RPMI7951 (cell line): ENCODE measurements at places on chromosomes 3 and 15.

DNA sequence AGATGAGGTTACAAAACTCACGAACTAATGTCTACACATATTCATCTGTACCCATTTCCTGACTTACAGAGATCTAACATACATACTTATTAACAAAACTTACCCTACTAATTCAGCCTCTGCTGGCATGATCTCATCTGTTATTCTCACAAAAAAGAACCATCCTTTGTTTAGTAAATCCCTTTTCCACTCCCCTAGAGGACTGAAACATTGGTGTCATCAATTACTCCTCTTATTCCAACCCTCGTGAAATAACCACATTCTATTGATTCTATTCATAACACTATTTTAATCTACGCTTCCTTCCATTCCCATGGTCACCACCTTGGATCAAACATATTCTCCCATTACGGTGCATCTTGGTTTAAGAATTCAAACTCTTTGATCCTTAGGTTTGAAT is 505.9 kb downstream of the SI start:
- no peak for DNase-seq

DNA sequence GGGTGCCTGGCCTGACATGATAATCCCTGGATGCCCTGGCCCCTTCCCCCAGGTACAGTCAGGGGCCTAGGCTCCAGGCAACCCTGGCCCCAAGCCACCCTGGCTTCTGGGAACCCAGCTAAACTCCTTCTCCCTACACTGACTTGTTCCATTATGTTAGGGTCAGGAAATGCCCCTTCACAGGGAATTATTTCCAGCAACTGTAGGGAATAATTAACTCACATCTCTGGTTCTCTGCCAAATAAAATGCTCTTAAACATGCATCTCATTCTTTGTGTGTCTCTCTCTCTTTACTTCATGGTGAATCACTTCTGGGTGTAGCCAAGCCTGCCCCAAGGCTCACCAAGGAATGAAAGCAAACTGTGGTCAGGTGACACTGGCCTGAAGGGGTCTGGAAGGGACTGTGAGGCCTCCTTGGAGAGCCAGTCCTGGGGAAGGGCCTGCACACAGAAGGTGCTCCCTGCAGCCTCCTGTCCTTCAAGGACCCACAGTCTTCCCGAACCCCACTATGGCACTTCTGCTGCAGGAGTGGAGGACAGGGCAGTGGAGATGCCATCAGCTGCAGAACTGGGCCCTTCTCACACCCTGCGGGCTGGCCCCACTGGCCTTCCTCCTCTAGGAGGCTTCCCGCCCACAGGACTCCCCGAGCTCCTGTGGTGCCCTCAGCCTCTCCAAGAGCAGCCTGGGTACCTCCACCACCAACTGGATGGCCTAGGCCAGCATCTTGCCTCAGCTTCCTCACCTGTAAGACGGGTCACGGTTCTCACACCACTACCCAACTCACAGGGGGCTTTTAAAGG is 17.6 kb downstream of the TKT start:
- peak; percentile 99 for DNase-seq

GRCh38 chr3:57779666-57780065 is 23.6 kb downstream of the SLMAP start:
- DNase-seq = no peak

DNA sequence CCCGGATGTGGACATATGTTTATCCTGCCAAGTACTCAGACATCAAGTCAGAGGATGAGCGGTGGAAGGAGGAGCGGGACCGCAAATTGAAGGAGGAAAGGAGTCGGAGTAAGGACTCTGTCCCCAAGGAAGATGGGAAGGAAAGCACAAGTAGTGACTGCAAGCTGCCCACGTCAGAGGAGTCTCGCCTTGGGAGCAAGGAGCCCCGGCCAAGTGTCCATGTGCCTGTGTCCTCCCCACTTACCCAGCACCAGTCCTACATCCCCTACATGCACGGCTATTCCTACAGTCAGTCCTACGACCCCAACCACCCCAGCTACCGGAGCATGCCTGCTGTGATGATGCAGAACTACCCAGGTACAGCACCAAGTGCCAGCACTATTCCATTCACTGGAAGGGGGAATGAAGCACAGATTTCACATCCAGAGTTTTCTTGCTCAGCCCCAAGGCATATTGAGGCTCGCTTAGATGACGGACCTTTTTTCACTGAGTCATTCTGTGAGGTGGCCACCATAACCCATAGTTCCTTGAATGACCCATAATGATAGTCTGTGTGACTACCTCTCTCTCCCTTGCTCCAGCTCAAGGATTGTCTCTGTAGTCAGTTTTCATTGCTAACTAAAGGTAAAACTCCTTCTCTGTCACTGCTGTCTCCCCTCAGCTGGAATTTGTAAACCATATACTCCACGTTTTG is 97.1 kb downstream of the RBPMS2 start:
- DNase-seq = peak; percentile 63

DNA sequence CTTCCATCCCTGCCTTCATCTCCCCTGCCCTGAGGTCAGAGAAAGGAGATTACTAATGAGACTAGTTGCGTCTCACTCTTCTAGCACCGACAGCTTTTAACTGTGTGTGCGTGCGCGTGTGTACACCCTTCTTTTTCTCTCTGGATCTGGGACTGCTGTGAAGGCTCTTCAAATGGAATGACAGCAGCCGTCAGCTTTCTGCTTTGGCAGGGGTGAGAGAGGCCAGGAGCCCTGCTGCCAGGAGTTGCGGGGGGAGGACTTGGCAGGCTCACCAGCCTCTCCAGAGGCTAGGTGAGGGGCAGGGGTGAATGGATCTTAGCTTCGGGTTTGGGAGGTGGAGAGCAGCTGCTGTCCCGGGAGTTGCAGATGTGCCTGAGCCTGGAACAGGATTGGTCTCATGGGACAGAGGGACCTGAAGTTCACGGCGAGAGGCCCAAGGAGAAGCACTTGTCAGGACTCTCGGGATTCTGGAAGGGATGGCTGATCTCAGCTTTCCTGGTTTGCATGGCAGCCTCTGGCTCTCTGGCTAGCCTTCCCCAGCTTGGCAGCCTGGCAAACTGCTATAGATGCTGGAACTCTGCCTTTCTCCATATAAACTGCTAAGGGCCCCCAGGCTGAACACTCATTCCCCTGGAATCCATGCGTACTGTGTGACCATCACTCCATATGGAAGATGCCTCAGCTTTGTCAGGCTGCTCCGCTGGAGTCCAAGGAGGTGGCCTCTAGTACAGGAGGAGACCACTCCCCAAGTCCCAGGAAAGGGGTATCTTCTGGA is 16.6 kb downstream of the TEX264 start:
- DNase-seq = peak; percentile 96

DNA sequence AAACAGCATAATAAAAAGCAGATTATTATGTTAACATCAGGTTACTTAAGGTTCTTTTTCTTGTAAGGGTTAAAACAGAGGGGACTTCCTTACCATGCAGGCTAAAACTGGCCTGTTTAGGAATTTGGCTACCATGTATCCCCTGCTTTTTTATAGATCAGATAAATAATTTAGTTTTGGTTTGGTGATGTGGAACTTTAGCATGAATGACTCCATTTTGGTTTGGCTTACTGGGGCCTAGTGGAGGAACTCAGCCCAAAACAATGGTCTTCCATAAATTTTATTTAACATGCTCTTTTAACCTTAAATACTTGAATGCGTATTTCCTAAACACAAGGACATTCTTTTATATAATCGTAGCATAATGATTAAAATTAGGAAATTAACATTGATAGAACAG is 18.9 kb downstream of the GALK2 start:
- DNase-seq = no peak

DNA sequence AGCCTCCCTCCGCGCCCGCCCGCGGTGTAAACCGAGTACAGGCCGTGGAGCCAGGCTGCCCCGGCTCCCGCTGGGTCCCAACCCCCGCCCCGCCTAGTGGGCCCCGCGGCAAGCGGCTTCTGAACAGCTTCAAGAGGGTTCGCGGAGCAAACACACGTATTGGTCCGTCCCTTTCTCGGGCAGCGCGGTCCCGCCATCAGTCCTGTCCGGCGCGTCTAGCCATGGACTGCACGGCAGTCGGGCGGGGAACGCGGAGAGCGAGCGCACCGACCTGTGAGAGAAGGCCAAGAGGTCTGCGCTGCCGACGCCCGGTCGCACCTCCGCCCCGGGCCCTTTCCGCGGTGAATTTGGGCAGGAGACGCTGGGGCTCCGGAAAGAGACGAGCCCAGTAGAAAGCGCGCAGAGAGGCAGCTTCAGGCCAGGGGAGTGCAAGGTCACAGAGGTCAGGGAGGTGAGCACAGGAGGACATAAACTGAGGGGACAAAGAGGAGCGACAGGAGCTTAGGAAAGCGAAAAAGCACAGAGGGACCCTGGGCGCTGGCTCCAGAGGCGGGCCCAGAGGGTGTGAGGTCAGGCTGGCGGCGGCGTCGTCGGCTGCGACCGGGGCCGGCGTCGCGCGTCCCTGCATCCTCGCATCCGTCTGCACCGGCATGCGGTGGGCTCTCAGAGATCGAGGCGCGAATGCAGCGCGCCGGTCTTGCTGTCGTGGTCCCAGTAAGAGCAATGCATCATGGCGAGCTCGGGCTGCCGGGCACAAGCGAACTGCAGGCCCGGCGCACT is 1.8 kb downstream of the FOXL2 start:
- no peak for DNase-seq

GRCh38 chr3:127260826-127261555 is 26.9 kb downstream of the PRR20G start:
- no peak for DNase-seq

DNA sequence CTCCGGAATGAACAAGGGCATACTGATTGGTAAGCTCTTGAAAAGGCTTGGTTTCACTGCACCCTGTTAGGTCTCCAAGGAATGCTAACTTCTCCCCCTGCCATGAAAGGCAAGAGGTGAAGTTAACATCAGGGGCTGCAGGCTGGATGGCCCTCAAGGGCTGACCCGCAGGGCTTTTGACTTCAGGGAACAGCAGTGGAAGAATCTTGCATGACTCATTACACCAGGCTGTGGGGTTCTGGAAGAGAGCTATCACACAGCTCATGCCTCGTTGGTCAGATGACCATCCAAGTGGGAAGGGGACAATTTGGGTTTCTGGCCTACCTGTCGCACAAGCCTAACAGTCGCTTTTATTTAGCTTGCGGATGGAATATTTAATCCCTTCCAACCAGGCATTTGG is 23.6 kb upstream of the ATG7 start:
- peak; percentile 47 for DNase-seq

DNA sequence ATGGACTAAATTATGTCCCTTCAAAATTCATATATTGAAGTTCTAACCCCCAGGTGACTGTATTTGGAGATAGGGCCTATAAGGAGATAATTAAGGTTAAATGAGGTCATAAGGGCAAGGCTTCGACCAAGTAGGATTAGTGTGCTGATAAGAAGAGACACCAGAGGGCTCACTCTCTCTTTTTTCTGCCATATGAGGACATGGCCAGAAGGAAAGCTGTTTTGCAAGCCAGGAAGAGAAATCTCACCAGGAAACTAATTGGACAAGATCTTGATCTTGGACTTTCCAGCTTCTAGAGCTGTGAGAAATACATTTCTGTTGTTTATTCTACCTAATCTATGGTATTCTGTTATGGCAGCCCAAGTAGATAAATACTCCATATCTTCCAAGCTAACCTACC is 503.6 kb upstream of the NAALADL2 start:
- DNase-seq = peak; percentile 20

- DNase-seq = no peak
These were observed 197.4 kb downstream of the ISL2 start for GRCh38 chr15:76533995-76534394.

- DNase-seq = no peak
These were observed 3.3 kb downstream of the CNTN3 start for GRCh38 chr3:74611206-74611605.

GRCh38 chr3:31077021-31077601 is 182.7 kb upstream of the GADL1 start:
- peak; percentile 99 for DNase-seq

GRCh38 chr3:153903430-153903829 is 217.8 kb upstream of the ARHGEF26 start:
- no peak for DNase-seq

DNA sequence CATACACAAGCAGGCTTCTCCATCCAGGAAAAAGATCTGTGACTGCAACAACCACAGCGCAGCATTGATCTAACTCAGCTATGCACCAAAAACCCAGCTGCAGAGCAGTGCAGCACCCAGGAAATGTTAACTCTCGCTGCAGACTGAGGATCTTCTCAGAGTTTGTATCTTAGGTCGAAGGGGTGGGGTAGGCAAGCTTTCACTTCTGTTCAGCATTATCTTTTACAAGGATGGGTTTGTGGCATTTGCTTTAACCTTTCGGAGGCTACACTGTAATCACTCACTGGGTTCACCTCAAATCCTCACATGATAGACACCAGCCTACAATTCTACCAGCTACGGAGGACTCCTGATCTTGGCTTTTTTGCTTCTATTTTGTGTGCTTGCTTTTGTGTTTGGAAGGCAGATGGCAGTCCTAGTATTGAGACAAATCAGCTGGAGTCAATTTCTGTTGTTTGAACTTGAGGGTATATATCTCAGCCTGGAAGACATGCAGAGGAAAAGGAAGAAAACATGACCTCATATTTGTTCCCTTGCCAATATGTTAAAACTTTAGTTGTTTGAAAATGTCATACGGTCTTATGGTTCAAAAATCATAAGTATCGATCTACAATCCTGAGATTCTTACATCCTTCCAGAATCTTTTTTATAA is 25.2 kb downstream of the LRRK1 start:
- no peak for DNase-seq

GRCh38 chr3:65924762-65925161 is 114.0 kb downstream of the MAGI1 start:
- DNase-seq = peak; percentile 39

DNA sequence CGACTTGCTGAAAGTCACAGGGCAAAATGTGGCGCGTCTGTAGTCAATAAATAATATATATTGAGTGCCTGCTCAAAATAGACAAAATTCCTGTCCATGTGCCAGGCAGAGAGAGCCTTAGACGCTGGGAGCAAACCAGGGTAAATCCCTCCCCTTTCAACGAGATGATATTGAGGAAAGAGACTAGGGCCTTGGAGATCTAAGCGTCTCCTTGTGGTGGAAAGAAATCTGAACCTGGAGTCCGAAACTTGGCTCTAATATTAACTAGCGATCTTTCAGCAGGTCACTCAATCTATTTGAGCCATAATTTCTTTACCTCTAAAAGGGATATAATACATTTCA is 348 bp upstream of the DPP8 start:
- no peak for DNase-seq

DNA sequence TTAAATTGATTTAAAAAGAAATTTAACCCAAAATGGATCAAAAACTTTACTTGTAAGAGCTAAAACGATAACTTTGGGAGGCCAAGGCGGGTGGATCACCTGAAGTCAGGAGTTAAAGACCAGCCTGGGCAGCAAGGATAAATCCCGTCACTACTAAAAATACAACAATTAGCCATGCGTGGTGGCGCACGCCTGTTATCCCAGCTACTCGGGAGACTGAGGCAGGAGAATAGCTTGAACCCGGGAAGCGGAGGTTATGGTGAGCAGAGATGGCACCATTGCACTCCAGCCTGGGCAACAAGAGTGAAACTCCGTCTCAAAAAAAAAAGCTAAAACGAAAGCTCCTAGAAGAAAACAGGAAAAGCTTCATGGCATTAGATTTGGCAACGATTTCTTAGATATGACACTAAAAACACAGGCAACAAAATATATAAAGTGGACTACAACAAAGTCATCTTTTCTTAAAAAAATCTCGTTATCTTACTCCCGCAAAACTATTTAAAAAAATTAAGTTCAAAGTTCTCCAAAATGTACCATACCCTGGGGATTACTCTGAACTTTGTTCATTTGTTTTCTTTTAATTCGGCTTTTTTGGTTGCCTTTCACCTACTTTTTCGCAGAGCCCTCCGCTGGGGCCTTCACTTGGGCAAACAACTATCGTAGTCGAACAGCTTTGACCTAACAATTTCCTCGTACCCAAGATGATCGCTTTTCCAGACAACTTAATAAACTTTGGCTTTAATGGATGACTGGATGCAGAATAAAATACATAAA is 2.9 kb downstream of the HDDC3 start:
- DNase-seq = no peak

- DNase-seq = peak; percentile 25
These were observed 88.6 kb upstream of the ADAMTS17 start for GRCh38 chr15:100430411-100430810.
